ENCODE measurements at places on chromosomes 3 and 15.

- DNase-seq: no peak
These were observed 799.7 kb downstream of the CADM2 start for GRCh38 chr3:85758442-85758841.

- DNase-seq: no peak
These were observed 607.5 kb upstream of the NAALADL2 start for GRCh38 chr3:174251681-174252080.

DNA sequence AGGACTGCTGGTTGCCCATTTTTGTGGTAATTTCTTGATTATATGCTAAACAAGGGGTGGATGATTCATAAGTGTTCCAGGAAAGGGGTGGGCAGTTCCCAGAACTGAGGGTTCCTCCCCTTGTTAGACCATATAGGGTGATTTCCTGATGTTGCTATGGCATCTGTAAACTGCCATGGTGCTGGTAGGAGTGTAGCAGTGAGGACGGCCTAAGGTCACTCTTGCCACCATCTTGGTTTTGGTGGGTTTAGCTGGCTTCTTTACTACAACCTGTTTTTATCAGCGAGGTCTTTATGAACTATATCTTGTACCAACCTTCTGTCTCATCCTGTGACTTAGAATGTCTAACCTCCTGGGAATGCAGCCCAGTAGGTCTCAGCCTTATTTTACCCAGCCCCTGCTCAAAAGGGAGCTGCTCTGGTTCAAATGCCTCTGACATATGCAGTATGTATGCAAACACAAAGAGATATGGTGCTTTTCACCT, 46.2 kb downstream of the C3orf38 start:
- DNase-seq: no peak

GRCh38 chr3:124860599-124860998, 26.6 kb downstream of the ITGB5 start:
- no peak for DNase-seq

- DNase-seq: no peak
These were observed 29.5 kb upstream of the ZNF774 start for GRCh38 chr15:90322538-90322937.

DNA sequence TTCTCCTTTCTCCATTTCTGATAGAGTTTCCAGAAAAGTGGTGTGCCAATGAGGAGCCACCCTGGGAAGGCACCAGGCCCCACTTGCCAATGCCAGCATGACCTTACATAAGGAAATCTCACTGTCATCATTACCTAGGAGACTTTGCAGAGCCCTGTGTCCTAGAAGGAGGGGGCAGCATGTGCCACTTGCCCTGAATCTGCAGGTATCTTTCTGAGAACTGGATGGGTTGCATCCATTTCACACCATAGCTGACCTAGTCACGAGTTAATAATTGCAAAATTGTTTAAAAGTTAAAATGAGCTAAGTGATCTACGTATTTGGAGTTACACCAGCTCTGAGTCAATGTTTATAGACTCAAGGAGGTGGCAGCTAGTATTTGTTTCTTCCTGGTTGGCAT, 14.3 kb downstream of the CA12 start:
- no peak for DNase-seq

DNA sequence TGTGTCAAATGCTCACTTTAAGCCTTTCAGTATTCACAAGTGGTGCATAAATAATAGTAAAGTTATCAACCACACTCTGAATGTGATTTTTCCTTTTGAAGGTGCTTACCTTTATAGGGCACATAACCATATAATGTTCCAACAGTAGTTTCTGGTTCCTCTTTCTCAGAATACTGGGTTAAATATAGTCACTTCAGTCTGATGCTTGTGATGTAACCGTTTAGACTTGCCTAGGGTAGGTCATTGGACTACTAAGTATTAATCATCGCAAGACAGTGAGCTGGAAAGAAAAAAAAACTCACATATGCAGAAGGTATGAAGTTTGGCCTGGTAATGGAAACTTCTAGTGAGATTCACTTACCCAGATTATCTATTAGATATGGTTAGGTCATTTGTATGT, 1.9 kb downstream of the KBTBD8 start:
- no peak for DNase-seq

GRCh38 chr3:15636028-15636709, 34.6 kb downstream of the BTD start:
- DNase-seq: no peak

GRCh38 chr3:126606001-126606400, 47.3 kb upstream of the C3orf22 start:
- DNase-seq: no peak

DNA sequence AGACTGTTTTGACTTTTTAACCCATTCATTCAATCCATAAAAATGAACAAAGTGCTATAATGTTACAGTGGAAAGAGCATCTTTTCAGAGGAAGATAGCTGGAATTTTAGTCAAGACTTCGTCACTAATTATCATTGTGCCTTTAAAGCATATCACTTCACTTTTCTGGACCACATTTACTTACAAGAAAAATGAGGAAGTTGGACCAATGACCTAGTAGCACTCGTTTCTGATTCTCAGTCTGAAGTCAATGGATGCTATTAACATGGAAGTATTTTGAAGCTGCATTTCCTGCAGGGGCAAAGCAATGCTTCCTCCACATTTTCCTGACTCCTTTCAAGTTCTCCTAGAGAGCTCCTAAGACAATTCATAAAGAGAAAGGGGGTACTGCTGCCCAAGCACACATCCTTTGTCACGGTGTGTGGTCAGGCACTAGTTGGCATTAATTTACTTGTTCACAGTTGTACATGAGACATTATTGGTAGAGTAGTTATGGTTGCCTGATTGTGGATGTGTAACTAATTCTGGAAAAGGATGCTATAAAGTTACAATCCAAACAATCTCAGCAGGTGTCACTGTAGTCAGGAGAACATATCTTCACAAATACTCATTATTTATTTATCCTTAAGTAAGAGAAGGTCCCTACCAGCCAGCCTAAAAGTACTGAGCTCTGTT, 1049.1 kb downstream of the FHIT start:
- no peak for DNase-seq

DNA sequence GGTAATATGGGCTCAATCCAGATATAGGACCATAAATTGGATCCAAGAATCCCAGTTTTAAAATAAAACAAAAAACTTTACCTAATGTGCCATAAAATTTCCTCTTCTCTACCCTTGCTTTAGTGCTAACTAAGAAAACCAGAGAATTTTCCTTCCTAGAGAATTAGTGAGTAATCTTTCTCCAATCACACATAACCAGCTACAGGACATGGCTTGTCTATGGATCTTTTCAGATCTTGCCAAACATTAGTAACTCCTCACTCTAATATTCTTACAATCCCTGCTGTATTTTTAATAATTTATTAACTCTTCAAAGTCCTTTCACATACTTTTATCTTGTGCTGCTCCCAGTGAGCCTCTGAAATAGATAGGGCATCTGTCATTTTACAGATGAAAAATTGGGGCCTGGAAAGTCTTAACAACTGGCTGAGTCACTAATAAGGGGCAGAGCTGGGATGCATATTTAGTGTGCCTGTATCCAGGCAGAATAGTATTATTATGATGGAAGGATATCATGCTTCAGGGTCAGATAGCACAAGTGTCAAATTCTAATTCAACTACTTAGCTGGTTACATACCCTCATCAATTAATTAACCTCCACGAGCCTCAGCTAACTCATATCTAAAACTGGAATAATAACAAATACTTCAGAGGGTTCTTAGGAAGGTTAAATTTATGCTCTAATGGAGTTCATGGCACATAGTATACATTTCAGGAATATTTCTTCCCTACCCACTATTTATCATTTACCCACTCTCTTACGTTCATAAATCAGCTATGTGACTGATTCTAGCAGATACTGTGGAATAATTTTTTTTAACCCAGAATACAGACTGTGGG, 5.6 kb downstream of the ZBED2 start:
- no peak for DNase-seq

DNA sequence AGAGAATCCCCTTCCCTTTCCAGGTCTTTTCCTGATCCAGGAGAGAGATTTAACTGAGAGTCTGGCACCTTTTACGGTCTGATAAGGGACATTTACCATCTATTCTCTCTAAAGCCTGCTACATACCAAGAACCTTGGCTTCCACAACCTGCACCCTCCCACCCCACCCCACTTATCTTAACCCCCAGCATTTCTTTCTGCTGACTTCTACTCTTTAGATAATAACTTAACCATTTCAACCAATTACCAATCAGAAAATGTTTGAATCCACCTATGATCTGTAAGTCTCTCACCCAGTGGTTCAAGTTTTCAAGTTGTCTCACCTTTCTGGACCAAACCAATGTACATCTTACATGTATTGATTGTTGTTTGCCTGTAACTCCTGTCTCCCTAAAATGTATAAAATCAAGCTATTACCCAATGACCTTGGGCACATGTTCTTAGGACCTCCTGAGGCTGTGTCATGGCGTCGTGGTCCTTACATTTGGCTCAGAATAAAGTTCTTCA, 74.0 kb downstream of the MCF2L2 start:
- DNase-seq: no peak

GRCh38 chr3:182650568-182651128, 142.7 kb upstream of the ATP11B start:
- DNase-seq: no peak

DNA sequence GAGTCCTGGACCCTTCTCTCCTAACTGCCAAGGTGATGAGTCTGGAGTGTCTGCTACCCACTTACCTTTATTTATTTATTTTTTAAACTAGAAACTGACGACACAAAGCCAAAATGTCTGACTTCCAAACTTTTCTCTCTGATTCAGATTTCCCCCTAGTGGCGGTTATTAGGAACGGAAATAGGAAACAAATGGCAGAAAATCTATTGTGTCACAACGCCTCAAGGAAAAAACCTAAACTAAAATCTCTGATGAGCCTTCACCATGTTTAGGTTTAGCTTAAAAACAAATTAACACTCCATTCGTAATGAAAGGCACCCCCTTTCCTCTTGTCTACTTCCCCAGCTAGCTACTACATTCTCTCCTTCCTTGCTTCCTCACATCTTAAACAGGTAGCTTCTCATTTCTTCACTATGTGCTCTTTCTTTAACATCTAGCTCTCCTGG, 94.0 kb upstream of the MEX3B start:
- DNase-seq: peak; percentile 40

DNA sequence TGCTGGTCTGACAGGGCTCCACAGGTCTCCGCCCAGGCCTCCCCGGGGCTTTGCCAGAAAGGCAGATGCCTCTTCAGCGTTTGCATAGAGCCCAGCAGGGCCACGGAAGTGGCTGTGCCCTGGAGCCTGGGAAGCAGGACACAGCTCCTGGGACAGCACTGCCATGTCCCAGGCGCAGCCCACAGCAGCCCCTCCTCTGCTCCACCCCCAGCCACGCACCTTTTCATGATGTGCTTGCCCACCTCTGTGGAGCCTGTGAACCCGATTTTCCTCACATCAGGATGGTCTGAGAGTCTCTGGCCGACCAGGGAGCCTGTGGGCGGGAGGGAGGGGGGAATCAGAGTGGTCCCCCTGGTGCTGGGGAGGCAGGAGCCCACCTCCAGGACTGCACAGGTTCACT, 33.9 kb upstream of the SLC41A3 start:
- DNase-seq: no peak

DNA sequence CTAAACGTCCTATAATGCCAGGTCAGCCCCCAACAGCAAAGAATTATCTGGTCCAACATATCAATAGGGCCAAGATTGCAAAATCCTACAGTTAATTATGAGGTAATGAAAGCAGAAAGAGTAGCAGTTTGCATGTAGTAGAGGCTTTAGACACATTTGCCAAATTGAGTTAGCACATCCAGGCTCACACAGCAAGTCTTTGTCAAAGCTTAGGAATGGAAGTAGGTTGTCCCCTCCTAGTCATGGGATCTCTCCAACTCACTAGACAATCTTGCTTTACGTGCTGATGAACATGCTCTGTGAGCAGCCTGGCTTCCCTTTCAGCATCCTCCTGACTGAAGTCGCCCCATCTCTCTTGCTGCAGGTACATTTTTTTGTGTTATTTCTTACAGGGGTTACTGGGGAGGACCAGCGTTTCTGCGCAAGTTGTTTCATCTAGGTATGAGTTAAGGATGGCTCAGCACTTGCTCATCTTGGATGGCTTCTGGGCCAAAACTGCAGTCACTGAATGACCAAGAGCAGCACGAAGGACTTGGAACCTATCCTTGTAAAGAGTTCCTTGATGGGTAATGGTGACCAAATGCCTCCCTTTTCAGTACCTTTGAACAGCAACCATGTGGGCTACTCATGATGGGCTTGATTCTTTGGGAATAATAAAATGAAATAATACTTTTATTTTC, 55.9 kb downstream of the SQOR start:
- DNase-seq: no peak

GRCh38 chr3:146476094-146476740, 6.9 kb upstream of the PLSCR2 start:
- DNase-seq: no peak

DNA sequence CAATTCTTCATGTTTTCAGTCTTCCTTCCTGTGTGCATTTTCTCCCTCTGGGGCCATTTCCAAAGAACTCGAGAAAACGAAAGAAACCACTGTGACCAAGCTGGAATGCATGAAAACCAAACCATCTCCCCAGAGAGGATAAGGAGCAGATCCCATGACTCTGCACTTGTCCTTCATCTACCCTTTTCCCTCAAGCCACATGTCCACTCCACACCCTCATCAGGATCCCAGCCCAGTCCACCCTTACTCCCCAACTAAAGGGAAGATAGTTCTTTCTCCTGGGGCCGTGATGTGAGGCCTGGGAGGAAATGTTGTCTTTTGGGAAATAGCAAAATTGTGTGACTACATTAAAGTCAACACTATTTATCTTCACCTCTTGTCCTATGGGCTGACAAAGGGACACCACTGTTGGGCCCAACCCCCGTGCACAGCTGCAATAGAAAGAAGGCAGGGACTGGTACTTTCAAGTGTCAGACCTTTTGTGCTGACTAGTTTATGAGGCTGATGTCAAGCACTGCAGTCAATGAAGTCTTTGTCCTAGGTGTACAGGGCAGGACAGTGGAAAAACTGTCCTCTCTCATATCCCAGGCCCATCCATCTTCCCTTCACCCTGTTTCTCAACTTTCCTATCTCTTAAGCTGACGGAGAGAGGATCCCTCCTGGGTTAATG, 487.1 kb upstream of the NR2F2 start:
- no peak for DNase-seq

DNA sequence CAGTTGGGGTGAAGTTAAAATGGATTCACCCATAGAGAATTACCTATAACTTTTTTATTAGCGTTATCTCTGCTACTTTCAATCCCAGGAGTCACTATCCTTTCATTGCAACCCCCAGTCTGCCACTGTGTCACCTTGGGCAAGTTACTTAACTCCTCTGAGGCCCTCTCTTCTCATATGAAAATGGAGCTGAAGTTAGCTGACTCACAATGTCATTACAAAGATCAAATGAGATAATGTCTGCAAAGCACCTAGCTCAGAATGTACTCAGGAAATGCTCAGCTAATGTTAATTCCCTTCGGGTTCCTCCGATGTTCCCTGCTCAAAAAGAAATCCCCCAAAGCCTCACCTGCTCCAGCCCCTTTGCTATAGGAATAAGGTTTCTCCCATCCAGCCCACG, 50.0 kb downstream of the TRIM42 start:
- no peak for DNase-seq
